ENCODE measurements at places on chromosomes 12 and 14.

- no peak for DNase-seq
Measured at GRCh38 chr14:96204151-96205058, at the start of gene BDKRB2. TSS of gene BDKRB2 (plus strand) at chr14:96204839. CDS start at chr14:96237108, 32,269 bp downstream.

DNA sequence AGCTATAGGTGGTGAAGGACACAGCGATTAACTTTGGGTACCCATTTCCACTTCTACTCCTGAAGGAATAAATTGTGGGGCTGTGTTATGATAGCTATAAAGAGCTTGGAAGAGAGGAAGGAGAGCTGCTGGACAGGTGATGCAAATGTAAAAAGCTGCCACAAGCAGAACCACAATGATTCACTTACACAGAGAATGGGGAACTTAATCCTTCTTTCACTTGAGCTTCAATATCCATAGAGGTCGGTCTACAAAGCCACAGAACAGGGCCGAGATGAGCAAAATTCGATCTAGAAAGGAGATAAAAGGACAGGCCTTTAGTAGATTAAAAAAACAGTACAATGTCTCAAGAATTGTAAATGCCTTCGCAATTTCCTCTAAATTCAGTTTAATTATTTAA is 831.1 kb downstream of the LRFN5 start:
- no peak for DNase-seq

DNA sequence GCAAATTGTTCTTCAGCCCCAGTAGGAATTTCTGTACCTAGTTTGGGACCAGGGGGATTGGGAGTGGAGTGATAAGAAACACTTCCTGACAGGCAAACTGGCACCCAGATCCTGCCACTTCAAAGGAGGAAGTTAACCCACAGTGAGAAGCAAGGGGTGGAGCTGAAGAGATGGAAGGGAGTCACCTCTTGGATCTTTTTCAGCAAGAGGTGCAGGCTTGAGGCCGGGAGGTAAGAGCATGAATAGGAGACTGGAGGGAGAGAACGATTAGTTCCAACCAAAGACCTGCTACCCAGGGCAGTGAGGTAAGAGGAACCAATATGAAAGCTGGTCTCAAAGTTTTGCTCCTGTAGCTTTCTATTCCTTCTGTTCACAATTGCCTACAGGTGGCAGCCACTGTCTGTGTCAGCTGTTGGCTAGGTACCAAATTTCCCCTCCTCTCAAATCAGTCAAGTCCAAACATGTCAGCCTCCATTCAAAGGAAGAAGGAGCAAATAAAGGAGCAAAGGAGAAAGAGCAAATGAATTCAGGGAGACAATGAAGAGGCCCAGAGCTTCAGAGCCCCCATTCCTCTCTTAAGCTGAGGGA is 14.9 kb upstream of the TAC3 start:
- DNase-seq, result peak; percentile 37

DNA sequence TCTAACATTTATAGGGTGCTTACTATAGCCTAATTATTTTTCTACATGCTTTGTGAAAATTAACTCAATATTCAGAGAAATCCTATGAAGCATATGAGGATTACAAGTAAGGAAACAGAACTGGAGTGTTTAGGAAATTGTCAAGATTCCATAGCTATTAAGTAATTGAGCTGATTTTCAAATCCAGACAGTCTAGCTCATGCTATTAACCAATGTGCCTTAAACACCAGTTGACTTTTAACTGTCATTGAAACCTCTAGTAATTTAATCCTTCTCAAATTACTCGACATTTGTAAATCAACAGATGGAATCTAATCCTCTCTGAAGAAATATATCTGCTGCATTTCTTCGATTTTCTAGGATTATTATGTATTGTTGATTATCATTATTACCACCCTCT is 488.9 kb downstream of the MDGA2 start:
- DNase-seq, result no peak

GRCh38 chr12:122058549-122059149 is 19.9 kb upstream of the MLXIP start:
- no peak for DNase-seq

- DNase-seq, result no peak
Measured at GRCh38 chr12:42402821-42403411, 76.9 kb downstream of the PPHLN1 start.

DNA sequence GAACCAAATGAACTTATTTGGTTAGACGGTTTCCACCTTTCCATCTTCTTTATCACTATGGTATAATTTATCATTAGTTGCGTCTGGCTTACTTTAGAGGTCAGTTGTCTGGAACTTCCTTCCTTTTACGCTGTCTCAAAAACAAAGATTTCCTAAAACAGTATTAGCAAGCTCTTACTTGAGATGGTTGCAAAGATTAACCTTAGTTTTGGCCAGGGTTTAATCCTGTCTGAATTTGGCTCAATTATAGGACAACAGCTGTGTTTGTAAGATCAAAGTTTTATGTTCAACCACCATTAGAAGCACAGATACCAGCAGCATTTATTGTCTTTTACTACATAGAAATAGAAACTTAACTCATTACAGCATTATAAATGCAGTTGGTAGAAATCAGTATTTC is 7.9 kb upstream of the WASHC3 start:
- no peak for DNase-seq

GRCh38 chr12:132271755-132272092 is 57.7 kb downstream of the GALNT9 start:
- DNase-seq, result no peak

DNA sequence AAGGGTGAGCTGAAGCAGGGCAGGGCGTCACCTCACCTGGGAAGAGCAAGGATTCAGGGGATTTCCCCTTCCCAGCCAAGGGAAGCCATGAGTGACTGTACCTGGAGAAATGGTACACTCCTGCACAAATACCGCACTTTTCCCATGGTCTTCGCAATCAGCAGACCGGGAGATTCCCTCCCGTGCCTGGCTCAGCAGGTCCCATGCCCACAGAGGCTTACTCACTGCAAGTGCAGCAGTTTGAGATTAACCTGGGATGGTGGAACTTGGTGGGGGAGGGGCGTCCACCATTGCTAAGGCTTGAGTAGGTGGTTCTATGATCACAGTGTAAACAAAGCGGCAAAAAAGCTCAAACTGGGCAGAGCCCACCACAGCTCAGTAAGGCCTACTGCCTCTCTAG is 11.0 kb upstream of the DHRS4 start:
- no peak for DNase-seq

DNA sequence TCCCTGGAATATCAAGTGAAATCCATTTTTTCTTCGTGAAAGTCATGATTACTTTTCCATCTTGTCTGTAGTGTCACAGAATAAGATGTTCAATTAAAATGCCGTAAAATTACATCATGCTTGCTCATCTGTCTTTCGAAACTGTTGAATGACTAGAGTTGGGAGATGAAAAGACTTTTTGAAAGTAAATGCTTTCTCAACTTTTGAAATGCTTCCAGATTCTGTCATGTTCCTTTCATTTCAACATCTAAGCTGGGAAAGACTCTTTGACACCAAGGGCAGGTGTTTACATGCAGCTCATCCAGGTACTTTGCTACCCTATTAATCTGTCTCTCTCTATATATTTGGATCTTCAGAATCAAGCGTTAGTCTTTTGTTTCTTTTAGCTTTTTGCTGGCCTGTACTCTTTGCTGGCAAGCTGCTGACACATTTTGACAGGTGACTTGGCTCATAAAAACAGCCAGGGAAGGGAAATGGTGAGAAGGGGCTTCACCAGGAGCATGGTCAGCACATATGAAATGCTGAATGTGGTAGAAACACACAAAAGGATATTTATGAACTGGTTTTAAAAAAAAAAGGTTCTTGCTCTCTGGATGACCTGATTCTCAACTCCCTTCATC is 77.0 kb upstream of the METAP2 start:
- no peak for DNase-seq

- DNase-seq, result no peak
Measured at GRCh38 chr14:65354715-65355114, 57.8 kb upstream of the FUT8 start.

DNA sequence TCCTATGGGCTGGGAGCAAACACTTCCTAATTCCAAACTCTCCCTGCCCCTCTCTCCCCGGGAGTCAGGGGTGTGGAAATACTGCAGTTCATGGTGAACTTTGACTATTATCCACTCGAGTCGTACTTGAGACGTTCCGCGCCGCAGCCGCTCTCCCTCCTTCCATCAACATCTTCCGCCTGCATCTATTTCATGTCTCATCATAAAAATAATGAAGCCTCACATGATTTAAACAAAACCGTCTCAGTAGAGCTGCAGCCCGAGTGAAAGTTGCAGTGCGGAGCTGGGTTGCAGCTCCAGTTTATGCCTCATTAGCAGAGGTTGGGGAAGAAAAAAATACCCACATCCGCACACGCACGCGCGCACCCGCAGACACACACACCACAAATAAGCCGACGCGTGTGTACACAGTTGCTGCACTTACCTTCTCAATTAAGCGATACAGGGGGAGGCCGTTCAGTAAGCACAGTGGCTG is 283 bp downstream of the LMO3 start:
- no peak for DNase-seq

DNA sequence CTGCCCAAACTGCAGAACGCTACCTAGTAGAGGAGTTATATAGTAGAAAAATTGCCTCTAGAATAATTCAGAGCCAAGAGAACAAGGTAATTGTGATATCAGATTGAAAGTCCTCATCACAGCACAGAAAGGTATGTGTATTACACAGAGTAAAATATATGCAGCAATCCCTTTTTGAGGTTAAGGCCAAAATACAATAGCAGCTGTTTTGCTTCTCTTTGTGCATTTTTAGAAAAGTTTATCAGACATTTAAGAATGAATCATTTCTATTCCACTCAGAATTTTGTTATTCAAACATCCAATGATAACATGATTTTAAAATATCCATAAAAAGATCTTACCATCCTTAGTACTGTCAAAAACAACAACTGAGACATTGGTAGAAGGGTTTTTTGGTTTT is 45.1 kb downstream of the GNPTAB start:
- no peak for DNase-seq

DNA sequence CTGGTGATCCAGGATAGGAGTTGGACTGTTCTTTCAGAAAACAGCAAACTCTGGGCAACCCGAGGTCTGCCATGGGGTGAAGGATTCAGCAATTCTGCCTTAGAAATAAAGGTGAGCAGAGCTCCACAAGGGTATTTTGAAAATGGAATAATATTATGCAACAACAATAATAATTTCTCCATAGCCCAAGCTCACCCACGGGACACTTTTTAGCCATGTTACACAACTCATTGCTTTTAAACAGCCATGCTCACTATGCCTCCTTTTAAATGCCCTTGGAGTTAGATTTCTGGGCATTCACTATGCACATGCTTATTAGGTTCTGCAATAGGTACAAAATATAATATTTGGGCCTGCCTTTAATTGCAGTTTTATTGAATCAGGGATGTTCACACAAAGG is 37.2 kb downstream of the SLC35F4 start:
- DNase-seq, result no peak

- peak; percentile 69 for DNase-seq
Measured at GRCh38 chr12:112166051-112167015, 41.0 kb downstream of the TRAFD1 start.

GRCh38 chr12:12926571-12927071 is 25.3 kb downstream of the GPRC5D start:
- DNase-seq, result no peak

GRCh38 chr14:69036757-69037506 is 57.8 kb upstream of the ACTN1 start:
- DNase-seq, result no peak

- DNase-seq, result no peak
Measured at GRCh38 chr14:92627707-92628215, 114.2 kb downstream of the RIN3 start.

DNA sequence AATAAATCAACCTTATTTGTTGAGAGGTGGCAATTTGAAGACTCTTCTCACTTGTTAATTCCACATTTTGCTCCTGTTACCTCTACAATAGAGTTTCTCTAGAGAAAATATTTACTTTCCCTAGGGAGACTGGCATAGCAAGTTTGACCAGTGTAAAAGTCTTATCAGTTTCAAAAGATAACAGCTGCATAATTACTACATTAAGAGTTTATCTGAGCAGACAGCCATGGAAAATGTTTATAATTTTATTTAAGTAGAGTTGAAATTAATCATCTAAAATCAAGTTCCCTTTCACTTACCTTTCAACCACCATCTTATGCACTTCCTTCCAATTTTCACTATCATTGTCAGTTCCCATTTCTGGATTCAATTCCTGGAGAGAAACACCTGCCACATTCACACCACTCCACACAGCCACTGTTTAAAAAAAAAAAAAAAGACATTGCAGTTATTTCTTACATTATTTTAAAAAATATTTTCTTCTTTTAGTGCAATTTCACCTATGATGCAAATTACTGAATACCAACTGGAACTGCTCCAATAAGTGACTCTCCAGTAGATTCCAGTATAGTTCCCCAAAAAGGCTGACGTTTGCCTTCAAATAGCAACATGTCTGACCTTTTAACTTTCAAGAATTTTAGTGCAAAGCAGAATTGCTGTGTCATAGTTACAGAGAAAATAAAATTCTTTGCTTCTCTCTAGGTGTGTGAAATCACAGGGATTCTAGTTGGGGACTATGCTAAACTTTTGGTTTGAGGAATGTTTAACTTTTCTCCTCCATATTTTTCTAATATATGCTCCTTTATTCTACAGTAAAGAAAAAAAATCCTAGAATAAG is 19.4 kb downstream of the LDHB start:
- no peak for DNase-seq

- no peak for DNase-seq
Measured at GRCh38 chr14:65103150-65103760, 938 bp upstream of the MAX start.

- no peak for DNase-seq
Measured at GRCh38 chr14:95487669-95488084, 28.8 kb downstream of the SYNE3 start.

- no peak for DNase-seq
Measured at GRCh38 chr14:97604731-97605130, 807.5 kb downstream of the VRK1 start.
